ENCODE measurements at places on chromosomes 3 and 15. TPM values are rescaled to one million over a fixed set of nuclear protein-coding genes. Genes with fewer than 3 reads are reported as not detected.

DNA sequence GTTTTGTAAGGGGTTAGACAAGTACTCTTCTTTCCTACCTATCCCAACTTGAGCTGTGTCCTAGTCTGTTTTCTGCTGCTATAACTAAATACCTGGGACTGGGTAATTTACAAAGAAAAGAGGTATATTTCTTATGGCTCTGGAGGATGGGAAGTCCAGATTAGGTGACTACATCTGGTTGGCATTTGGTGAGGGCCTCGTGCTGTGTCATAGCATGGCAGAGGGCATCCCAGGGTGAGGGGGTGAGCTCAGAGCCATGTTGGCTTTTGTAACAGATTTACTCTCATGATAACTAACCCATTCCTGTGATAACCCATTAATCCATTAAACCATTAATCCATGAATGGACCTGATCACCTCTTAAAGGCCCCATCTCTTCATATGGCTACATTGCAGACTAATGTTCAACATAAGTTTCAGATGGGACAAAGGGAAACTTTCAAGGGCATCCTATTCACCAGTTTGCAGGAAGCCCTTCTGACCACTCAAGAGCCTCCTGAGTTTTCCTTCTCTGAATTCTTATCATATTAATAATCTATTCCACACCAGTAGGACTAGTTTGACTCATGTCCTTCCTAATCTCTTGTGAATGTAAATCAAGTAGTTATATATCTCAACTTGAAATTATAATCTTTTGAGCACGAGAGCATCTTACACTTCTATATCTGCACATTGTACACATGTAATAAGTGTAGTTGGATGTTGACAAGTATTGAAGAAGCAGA lies 185.7 kb upstream of the ZPLD1 start:
- no peak overlapping the region for H3K4me3 ChIP-seq
- no peaks in the 10 kb centered on the region for H3K4me1 ChIP-seq
- no peak overlapping the region for H3K27ac ChIP-seq
- no peaks in the 10 kb centered on the region for H3K27me3 ChIP-seq
- H3K36me3 ChIP-seq = no peaks in the 10 kb centered on the region
- no peak for DNase-seq

- H3K4me3 ChIP-seq = no peak overlapping the region
- no peak overlapping the region for H3K27ac ChIP-seq
- H3K36me3 ChIP-seq = no peaks in the 10 kb centered on the region
Observed at GRCh38 chr3:196216681-196217211, 412 bp downstream of the SLC51A start.

DNA sequence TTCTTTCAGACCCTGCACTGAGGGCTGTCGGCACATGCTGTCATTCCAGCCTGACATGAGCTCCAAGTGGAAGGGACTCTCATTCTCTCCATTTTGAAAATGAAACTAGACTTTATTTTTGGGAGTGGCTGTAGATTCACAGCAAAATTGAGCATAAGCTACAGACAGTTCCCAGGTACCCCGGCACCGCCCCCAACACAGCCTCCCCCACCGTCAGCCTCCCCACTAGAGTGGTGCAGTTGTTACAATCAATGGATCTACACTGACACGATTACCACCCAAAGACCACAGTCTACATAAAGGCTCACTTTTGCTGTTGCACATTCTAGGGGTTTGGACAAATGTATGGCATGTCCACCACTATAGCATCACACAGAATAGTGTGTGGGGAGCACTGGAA lies 29.5 kb upstream of the FGD5 start:
- H3K27me3 ChIP-seq = no peaks in the 10 kb centered on the region
- H3K27ac ChIP-seq = no peak overlapping the region
- no peaks in the 10 kb centered on the region for H3K4me1 ChIP-seq
- no peak overlapping the region for H3K4me3 ChIP-seq

DNA sequence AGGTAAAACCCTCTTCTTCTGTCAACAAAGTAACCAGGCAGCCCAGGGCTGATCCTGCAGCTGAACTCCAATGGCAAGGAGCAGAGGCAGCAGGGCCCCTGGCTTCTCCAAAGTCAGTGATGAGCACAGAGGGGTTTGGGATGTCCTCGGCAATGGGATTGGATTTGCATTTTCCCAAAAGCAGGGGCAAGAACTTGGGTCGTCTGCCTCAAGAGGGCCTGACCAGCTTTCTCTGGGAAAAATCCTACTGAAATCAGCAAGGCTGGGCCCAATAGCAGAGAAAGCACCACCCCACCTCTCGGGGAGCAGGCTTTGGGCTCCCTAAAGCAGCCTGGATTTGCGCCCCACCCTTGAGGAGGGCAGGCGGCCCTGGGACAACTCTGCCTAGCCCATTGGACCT lies 210.0 kb upstream of the IGF1R start:
- no peak overlapping the region for H3K4me3 ChIP-seq
- H3K4me1 ChIP-seq = no peaks in the 10 kb centered on the region
- no peak for DNase-seq
- H3K36me3 ChIP-seq = no peaks in the 10 kb centered on the region

- no peaks in the 10 kb centered on the region for H3K4me1 ChIP-seq
- DNase-seq = no peak
- no peaks in the 10 kb centered on the region for H3K27me3 ChIP-seq
- H3K27ac ChIP-seq = no peak overlapping the region
- H3K4me3 ChIP-seq = no peak overlapping the region
Observed at GRCh38 chr3:58079773-58080172, 71.6 kb downstream of the FLNB start.

GRCh38 chr3:21466476-21466875 lies 284.5 kb downstream of the ZNF385D start:
- no peaks in the 10 kb centered on the region for H3K27me3 ChIP-seq
- no peak overlapping the region for H3K27ac ChIP-seq
- no peaks in the 10 kb centered on the region for H3K36me3 ChIP-seq

GRCh38 chr15:63872759-63873510 lies 39.2 kb upstream of the HERC1 start:
- no peaks in the 10 kb centered on the region for H3K27me3 ChIP-seq
- no peak overlapping the region for H3K27ac ChIP-seq
- H3K4me3 ChIP-seq = no peak overlapping the region
- no peaks in the 10 kb centered on the region for H3K36me3 ChIP-seq

DNA sequence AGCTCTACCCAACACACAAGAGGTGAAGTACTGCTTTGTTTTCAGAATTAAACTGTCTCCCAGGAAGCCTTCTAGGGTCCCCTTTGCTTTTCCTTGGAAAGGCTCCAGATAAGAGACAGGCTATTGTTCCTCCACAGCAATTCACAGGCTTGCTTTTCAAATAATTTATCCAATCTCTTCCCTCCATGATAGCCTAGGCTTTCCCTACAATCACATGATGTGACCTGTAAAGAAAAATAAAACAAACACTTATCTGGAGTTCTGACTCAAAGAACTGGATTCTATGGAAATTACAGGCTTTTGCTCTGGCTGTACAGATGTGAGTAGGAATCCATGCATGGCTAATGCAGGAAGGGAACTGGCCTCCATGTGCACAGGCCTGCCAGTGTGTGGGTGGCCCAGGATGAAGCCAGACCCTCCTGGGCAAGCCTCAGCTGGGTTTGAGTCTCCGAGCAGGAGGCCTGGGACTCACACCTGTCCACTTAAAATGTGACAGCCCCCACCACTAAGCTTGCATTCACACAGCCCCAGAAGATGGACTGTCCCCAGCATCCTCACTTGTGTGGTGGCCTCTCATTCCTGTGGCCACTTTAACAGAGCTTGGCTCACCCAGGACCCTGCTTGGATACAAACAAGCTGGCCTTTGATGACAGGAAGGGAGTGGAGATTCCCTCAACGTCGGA lies 75.8 kb upstream of the LEKR1 start:
- DNase-seq = no peak
- H3K27ac ChIP-seq = peak overlapping the region; percentile 50
- H3K4me3 ChIP-seq = no peak overlapping the region
- no peaks in the 10 kb centered on the region for H3K27me3 ChIP-seq

DNA sequence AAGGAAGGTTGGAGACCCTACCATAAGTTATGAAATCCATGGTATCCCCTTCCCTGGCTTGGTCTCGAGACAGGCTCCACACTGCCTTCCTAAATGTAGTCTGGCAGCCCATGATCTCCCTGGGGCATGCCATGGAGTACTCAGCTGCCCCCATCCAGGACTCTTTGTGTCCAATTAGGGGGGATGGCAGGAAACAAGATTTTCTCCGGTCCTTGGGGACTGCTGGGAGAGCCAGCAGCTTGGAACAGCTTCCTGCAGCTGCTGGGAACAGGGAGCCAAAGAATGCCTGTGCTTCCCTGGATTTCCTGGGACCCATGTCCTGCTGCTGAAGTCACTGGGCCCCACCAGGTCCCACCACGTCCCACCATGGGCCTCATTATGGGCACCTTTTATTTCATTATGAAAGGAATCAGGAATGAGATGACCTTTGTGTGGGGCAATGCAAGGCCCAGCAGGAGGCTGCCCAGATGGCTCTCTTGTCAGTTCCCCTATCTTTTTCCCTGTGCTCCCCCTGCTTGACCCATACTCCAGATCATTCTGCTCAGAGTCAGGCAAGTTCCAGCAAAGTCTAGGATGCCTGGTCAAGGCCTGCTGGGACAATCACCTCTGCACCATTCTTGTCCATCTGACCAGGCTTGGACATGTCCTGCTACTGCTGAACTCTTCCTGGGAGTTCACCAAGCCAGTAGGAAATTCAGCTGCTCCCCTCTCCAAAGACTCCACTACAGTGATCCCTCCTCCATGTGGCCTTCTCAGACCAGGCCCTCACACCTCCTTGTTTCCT lies 15.0 kb upstream of the DAG1 start:
- H3K27ac ChIP-seq = peak overlapping the region; percentile 21
- no peak overlapping the region for H3K4me3 ChIP-seq
- H3K36me3 ChIP-seq = no peaks in the 10 kb centered on the region
- H3K27me3 ChIP-seq = no peaks in the 10 kb centered on the region
- DNase-seq = no peak

DNA sequence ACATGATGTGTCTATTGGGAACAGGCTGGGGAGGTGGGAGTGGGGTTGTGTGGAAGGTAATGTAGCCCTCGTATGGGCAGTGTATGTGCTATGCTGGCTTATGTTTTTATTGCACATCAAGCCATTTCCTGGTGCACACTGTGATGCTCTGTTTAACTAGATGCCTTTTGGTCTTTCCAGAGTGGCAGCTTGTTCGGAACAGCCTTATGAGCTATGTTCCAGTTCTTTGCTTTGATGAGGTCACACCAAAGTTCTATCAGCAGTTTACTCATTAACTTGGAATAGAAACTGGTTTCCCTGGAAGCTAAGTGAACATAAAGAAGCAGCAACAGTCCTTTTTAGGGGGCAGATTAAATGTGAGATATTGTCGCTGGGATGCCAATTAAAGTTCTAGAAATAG lies 133.9 kb downstream of the DIPK2A start:
- DNase-seq = no peak
- no peaks in the 10 kb centered on the region for H3K27me3 ChIP-seq
- no peak overlapping the region for H3K4me3 ChIP-seq
- no peaks in the 10 kb centered on the region for H3K4me1 ChIP-seq
- H3K36me3 ChIP-seq = no peaks in the 10 kb centered on the region
- H3K27ac ChIP-seq = no peak overlapping the region

DNA sequence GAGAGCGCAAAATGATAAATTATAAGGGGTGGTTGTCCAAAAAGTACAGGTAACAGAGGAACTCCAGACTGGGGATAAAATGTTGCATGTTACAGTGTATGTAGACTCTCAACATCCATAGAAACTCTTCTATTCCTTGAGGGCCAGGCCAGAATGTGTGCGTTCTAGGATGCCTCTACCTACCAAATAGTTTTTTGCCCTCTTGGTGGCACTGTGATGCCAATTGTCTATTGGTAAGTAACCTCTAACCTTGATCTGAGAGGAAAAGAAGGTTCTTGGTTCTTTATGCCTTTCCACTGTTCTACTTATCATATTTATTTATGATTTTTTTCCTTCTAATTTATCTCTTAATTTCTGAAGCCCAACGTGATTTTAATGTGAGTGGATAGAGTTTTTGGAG lies 424.6 kb downstream of the GRM7 start:
- no peaks in the 10 kb centered on the region for H3K27me3 ChIP-seq
- no peaks in the 10 kb centered on the region for H3K36me3 ChIP-seq
- no peak overlapping the region for H3K27ac ChIP-seq
- H3K4me1 ChIP-seq = no peaks in the 10 kb centered on the region
- H3K4me3 ChIP-seq = no peak overlapping the region

- no peaks in the 10 kb centered on the region for H3K36me3 ChIP-seq
- H3K4me1 ChIP-seq = no peaks in the 10 kb centered on the region
- no peak overlapping the region for H3K4me3 ChIP-seq
- H3K27ac ChIP-seq = no peak overlapping the region
- H3K27me3 ChIP-seq = no peaks in the 10 kb centered on the region
Observed at GRCh38 chr15:69994429-69995205, 103.1 kb downstream of the TLE3 start.

DNA sequence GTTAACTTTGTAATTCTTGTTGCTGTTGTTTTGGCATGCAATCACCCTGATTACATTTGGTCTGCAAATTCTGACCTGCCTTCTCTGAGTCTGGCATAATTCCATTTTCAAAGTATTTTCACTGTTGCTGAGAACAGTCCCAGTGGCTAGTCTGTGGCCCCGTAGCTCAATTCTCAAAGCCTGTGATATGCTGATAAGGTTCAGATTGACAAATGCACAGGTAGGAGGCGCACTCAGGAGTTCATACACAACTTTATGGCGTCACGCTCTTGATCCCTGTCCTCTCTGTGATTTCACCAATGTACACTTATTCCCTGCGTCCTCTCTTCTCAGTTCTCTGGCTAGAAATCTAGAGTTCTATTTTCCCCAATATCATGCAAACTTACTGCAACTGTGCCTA lies 376.6 kb upstream of the SLCO3A1 start:
- no peaks in the 10 kb centered on the region for H3K4me1 ChIP-seq
- H3K27me3 ChIP-seq = no peaks in the 10 kb centered on the region
- no peaks in the 10 kb centered on the region for H3K36me3 ChIP-seq
- no peak overlapping the region for H3K27ac ChIP-seq
- H3K4me3 ChIP-seq = no peak overlapping the region
- no peak for DNase-seq

GRCh38 chr3:133206921-133207320 lies 168.7 kb downstream of the TMEM108 start:
- no peaks in the 10 kb centered on the region for H3K27me3 ChIP-seq
- H3K4me3 ChIP-seq = no peak overlapping the region
- H3K4me1 ChIP-seq = no peaks in the 10 kb centered on the region
- H3K27ac ChIP-seq = no peak overlapping the region
- H3K36me3 ChIP-seq = no peaks in the 10 kb centered on the region

DNA sequence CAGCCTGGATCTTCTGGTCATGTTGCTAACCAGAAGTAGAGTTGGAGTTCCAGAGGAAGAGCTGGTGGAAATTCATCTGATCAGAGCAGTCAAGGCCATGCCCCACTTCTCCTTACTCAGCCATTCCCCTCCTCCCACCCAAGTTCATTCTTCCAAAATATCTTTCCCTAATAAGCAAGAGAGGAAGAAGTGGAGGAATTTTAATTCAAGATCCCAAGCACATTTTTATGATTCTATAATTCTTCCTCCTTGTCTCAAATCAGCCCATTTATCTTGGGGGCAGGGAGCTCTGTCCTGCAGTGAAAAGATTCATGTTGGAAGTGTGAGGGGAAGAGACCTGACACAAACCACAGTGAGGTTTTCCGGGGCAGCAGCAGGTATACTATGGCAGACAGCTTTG lies 85.0 kb upstream of the GALNT15 start:
- H3K36me3 ChIP-seq = no peaks in the 10 kb centered on the region
- DNase-seq = no peak
- no peak overlapping the region for H3K4me3 ChIP-seq
- no peak overlapping the region for H3K27ac ChIP-seq
- H3K4me1 ChIP-seq = peaks cover 21% of the 10 kb centered on the region
- H3K27me3 ChIP-seq = no peaks in the 10 kb centered on the region

The UBAP1L gene
- total RNA-seq = 0.48 TPM

The CCK gene
- total RNA-seq = not detected

The TLR9 gene
- not detected for total RNA-seq

The SQOR gene
- 21.2 TPM for total RNA-seq

The C3orf20 gene
- total RNA-seq = not detected

The SMCO1 gene
- 42.3 TPM for total RNA-seq

The FGF7 gene
- 28.5 TPM for total RNA-seq

The GRIP2 gene
- total RNA-seq = 7.1 TPM

The CPNE9 gene
- not detected for total RNA-seq

Measured in right atrium auricular region (tissue), 2 donors.